ENCODE measurements at places on chromosomes 4 and X.

- no peak for DNase-seq
Observed at GRCh38 chr4:912548-913279, 19.4 kb downstream of the GAK start.

DNA sequence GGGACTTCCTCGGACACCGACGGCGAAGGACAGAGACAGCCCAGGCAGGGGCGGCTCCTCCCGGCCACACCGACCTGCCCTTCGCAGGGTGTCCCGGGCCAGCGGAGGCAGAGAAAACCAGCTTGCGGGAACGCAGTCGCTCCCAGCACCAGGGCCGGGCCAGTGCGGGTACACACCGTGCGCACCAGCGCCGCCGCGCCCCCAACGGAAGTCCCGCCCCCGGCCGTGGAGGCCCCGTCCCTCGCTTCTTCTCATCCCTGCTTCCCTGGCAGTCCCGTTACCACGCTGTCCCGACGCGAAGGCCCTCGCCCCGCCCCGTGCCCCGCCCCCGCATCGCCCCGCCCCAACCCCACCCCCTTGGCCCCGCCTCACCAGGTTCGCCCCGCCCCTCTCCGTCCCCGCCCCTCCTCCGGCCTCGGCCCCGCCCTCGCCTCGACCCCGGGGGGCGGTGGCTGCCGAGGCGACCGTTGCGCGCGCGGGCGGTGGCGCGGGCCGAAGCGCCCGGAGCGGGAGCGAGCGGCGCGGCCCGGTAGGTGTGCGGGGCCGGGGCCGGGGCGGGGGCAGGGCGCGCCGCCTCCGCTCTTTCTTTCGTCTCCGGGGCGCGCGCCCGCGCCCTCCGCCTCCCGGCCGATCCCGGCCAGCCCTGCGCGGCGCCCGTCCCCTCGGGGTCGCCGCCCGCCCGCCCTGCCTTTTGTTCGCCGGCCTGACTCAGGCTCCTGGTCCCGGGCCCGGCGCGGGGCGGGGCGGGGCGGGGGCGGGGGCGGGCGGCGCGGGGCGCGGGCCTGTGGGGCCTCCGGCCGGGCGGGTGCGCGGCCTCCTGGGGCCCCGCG lies at the start of gene RGS12:
RGS12 (plus strand) TSS at position 451 of the 830 bp plus-strand sequence. CDS start 23,150 bp downstream, outside the sequence.
- peak; percentile 91 for DNase-seq

GRCh38 chrX:7149411-7149810 lies 1.5 kb upstream of the PUDP start:
- no peak for DNase-seq

- DNase-seq: no peak
Observed at GRCh38 chr4:123817025-123817688, 420.6 kb downstream of the SPRY1 start.

DNA sequence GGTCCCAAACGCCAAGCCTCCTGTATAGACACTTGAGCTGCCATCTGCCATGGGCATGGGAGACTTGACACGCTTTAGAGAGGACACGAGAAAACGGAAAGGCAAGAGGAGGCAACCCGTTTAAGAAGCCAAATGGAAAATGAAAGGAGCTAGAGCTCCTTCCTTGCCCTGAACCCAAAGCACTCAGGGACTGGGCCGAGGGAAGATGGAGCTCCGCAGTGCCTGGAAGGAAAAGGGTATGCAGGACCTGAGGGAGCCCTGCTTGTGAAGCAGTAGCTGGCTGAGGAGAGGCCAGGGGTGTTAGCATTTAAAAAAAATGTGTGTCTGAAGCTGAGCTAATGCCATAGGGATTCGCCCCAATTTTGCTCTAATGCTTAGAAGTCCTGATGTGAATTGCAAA lies 15.1 kb downstream of the MCF2 start:
- DNase-seq: no peak

DNA sequence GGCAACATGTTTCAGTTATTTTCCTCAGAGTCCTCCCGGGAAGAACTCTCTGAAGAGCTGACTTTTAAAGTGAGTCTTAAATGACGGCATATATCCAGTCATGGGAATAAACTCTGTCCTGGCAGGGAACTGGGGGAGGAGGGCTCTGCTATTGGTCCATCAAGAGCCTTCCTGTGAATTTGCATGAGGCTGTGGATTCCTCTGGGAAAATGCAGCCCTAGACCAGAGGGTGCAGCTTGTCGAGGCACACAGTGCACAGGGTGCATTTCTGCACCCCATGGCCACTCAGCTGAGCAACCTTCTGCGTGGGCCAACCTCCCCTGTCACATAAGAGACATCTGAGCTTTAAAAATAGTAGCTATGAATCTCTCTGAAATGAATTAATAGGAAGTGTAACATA lies 360.0 kb downstream of the GALNTL6 start:
- DNase-seq: no peak

DNA sequence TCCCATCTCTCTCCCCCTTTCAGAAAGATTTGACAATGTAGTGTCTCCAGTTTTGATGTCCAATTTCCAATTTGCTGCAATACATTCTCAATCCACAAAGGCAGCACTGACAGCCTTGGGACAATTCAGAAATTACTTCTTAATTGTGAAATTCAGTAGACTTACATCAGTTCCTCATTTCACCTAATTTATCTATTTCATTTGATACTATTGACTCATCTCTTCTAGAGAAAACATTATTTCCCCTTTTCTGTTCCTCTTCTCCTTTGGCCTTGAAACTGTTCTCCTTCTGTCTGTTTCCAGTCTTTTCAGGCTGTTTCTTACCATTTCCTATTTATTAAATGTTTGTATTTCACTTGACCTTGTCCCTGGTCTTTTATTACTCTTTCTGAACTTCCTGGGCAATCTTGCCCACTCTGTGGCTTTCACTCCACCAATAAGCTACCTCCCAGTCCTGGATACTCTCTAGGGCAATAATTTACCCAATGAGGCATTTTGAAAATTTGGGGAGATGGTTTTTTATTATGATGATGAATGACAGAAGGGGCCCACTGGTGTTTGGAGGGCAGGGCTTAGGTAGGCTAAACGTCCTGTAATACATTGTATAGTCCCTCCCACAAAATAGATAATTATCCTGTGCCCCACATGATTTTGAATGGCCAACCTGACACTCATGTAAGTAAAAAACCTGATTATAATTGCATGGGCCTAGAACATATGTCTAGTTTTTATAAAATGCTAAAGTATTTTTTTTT lies 498.0 kb upstream of the BOD1L1 start:
- no peak for DNase-seq

GRCh38 chrX:137574784-137575293 lies 8.9 kb downstream of the ZIC3 start:
- peak; percentile 83 for DNase-seq

GRCh38 chr4:101040776-101041175 lies 306.6 kb downstream of the PPP3CA start:
- DNase-seq: no peak

DNA sequence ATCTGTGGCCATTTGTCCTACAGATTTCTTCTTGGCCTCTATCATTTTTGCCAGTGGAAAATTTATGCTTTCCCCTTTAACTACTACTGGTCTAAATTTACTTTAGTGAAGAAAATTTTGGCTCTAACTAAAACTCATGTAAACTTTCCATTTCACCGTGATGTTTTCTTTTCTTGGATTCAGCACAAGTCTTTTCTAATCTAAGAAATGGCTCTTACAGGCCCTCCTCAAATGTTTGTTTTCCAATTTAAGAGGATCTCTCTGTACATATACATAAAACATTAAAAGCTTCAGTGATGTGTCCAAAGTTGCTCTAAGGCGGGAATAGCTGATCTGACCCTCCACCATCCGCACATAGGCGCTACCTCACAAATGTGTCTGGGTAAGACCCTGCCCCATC lies 68.1 kb downstream of the MAML3 start:
- DNase-seq: no peak

DNA sequence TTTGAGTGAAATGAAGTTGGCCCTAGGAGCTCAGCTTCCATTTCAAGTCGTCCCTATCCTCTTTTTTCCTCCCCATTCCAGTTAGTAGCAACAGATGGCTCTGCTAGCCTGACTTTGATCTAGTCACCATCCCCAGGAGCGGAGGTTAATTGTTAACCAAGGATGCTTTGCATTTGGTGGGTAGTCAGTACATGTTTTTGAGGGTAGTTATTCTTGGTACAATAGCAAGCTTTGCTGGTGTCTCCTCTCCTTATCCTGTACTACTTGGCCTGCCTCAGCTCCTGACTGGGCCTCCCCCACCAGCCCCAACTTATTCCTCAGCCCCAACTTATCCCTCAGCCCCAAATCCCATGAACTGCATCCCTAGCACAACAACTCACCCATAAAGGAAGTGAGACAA lies 14.8 kb upstream of the RTL5 start:
- no peak for DNase-seq

- no peak for DNase-seq
Observed at GRCh38 chr4:9938933-9939332, 82.4 kb downstream of the SLC2A9 start.

- DNase-seq: peak; percentile 23
Observed at GRCh38 chr4:150217192-150217591, 138.9 kb downstream of the DCLK2 start.

DNA sequence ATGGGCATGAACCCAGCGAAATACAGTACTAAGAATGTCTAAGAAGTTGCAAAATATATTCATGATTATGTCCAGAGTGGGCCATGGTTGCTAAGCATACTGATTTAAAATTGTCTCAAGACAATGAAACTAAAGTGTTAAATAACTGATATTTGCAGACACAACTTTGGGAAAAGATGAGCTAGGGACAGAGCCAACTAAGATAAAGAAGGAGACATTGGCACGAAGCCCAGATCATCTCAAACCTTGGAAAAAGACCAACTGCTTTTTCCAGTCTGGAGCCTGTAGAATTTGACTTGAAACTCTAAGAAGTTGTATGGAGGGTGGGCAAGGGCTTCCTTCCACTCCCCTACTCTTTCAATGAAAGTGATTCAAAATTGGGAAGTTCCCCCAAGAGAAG lies 108.5 kb upstream of the GLRA2 start:
- DNase-seq: no peak

GRCh38 chr4:181312066-181312465 lies 931.1 kb upstream of the TENM3 start:
- DNase-seq: no peak

DNA sequence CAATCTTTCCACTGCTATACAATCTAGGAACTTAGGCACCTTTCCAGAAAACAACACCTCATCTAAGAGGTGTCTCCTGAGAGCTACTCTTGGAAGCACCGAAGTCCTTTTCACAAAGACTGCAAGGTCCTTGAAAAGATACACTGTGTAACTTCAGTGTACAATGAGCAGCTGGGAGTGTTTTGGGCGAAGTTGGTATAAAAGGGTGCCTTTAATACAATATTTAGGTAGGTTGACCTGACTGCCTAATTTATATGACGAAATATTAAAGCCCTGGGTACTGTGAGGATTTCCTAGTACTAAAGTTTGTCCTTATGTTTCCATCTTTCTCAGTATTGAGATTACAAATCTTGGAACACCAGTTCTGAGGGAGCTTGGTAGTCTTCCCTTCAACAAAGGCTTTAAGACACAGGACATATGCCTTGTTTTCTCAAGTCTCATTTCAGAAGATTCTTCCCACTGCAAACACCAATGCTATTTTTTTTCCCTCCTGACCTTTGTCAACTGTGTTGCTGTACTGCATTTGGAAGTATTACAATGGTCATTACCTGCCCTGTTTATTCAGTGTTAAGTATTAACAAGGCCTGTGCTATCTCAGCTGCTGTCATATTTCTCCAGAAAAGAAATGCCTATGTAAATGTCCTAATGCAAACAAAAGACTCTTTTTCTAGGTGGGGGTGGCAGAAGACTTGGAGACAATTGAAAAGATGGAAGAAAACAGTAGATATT lies 134.2 kb downstream of the MAML3 start:
- no peak for DNase-seq

- no peak for DNase-seq
Observed at GRCh38 chr4:73446336-73446938, 10.4 kb downstream of the AFP start.

- DNase-seq: peak; percentile 43
Observed at GRCh38 chr4:77473509-77473908, 132.1 kb upstream of the CXCL13 start.

- DNase-seq: no peak
Observed at GRCh38 chr4:62402088-62402806, 1202.1 kb downstream of the ADGRL3 start.

DNA sequence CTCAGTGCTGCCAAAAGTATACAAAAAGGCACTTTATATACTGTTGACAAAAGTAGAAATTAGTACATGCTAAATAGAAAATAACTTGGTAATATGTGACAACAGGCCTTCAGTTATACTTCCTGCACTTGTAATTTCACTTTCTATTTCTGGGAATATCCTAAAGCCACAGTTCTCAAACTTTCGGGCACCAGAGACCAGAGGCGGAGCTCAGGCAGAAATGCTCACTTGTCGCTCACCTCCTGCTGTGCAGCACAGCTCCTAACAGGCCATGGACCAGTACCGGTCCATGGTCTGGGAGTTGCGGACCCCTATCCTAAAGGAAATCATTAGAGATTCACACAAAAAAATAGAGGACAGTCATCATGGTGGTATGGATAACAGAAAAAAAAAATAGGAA lies 25.7 kb downstream of the ACSL4 start:
- no peak for DNase-seq

DNA sequence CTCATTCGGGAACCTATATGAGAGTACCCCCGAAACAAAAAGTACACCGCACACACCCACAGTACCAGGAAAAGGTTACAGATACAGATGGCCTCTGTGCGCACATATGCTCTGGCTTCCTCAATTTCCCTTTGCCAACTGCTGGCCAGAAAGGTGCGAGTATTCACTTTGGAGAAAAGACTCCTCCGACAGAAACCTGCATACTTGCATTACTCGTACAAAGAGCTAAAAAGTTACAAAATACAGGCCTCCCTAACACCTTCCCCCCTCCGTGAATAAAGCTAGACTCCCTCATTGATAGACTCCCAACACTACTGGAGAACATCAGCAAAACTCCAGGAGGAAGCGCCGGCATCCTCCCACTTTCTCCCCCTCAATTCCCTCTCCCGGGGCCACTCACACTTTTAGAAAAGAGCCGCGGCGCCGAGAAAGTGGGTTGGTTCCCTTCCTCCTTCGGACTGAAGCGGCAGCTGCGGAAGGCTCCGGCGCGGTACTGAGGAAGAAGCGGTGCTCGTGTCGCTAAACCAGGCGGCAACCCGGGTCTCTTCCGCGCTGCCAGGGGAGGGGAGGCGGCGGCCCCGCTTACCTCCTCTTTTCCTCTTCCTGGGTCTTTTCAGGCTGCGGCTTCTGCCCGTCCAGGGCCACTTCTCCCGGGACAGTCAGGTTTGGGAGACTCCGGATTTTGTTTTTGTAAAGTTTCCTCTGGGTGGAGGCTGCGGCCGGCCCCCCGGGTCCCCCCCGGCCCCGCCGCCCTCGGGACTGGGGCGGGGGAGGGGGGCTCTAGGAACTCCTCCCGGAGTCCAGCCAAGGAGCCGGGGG lies 1.1 kb downstream of the FBXW7 start:
- DNase-seq: peak; percentile 41

Data from ELF-1 (cell line).